ENCODE measurements at places on chromosomes 7 and 10.

- DNase-seq, result no peak
Observed at GRCh38 chr10:102410429-102411073, 8.0 kb downstream of the PSD start.

GRCh38 chr7:30694218-30694745, 12.0 kb upstream of the CRHR2 start:
- no peak for DNase-seq

DNA sequence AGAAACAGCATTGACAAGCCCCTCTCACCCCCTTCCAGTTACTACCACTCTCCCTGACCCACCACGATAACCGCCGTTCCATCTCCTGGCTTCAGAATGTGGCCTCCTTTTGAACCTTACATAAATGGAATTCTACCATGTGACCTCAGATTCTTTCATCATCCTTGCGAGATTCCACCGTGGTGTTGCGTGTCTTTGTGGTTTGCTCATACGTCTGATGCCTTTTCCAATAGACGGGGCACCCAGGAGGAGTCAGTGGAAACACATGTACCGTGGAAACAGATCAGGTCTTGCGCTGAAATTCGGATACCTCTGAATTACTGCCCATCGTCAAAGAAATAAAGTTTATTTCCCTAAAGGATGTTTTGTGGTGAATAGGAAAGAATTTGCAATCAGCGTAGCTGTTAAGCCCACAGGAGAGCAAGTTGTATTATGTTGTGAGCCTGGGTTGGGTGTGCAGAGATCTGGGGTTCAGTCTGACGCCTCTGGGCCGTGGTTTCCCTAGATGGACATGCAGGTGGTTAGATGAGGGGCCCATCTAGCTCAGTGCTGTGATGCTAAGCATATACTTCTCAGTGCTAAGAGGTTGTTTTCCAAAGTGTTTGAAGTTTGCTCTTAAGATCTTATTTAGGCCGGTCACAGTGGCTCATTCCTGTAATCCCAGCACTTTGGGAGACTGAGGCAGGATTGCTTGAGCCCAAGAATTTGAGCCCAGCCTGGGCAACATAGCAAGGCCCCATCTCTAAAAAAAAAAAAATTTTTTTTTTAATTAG, 29.1 kb downstream of the GTF2IRD1 start:
- peak; percentile 90 for DNase-seq

- no peak for DNase-seq
Observed at GRCh38 chr10:131430716-131431412, 119.3 kb upstream of the TCERG1L start.

- DNase-seq, result no peak
Observed at GRCh38 chr10:45500304-45500703, 126.3 kb downstream of the ALOX5 start.

DNA sequence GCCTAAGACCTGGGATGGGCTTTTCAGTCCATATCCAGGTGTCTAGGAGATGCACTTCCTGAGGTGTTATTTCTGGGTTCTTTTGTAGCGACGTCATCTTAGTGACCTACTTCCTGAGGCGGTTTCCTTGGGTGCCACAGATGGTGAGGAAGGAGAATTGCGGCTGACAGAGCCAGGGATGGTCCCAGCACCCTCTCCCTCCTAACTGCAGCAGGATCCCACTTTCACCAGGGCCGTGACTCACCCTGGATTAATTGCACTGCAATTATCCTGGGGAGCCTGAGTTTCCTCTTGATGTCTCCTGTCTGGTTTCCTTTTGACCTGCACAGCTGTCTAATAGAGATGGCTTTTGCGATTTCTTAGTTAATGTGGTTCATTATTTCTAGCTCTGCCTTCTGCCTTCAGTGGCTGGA, 271.7 kb downstream of the TCF7L2 start:
- DNase-seq, result no peak

DNA sequence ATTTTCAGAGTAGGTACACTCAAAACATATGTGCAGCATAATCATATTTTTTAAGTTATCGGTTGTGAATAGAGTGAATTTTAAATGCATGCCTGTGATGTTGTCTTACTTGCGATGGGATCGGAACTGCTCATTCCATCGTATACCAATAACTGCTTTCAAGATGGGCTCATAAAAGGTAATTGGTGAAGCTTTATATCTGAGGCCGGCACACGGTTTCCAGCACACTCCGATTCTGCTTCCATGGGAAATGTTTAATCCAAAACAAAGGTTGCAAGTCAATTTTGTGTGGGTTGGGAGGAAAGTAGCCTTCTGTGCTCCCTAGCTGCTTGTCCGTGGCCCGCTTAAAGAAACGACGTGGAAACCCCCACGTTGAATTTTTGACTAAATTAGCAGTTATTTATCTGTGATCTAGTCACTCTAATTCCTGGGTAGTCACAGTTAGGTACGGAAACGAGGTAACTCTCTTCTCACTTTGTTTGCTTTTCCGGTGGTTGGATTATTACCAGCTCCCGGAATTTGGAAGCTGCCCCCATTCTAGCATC, 10.1 kb upstream of the CELF2 start:
- no peak for DNase-seq

- DNase-seq, result no peak
Observed at GRCh38 chr10:12594448-12594944, 245.1 kb downstream of the CAMK1D start.

All from HS-5 (cell line).